Myometrial cell (primary cell): ENCODE measurements at places on chromosomes 2 and 18. TPM values are rescaled to one million over a fixed set of nuclear protein-coding genes. Genes with fewer than 3 reads are reported as not detected.

Gene GPR55
- total RNA-seq, result not detected in 2 replicates

Gene PAIP2B
- 0.71 and 0.86 TPM in 2 replicates for total RNA-seq

Gene CFAP65
- not detected in 2 replicates for total RNA-seq

Gene MGAT4A
- under 0.01 TPM in 1 of 2 replicates, not detected in the other for total RNA-seq

Gene TRPM8
- not detected in 2 replicates for total RNA-seq

Gene C2orf78
- total RNA-seq, result not detected in 2 replicates

Gene GLI2
- total RNA-seq, result 4.1 and 4.9 TPM in 2 replicates

Gene CIB4
- total RNA-seq, result not detected in 2 replicates

Gene SPEG
- total RNA-seq, result 11.8 and 17.4 TPM in 2 replicates

Gene ANTXR1
- total RNA-seq, result 43.8 and 45.2 TPM in 2 replicates

Gene LHCGR
- not detected in 2 replicates for total RNA-seq

Gene CHRNG
- not detected in 2 replicates for total RNA-seq

Gene NRP2
- 48.9 and 75.0 TPM in 2 replicates for total RNA-seq

Gene IFIH1
- total RNA-seq, result 2.9 and 5.7 TPM in 2 replicates

Gene DSG1
- not detected in 2 replicates for total RNA-seq

Gene PJVK
- total RNA-seq, result 0.35 and 1.4 TPM in 2 replicates

Gene RNF125
- 0.86 and 1.1 TPM in 2 replicates for total RNA-seq

Gene FMNL2
- 12.7 and 12.9 TPM in 2 replicates for total RNA-seq

Gene DPP4
- total RNA-seq, result 23.9 and 26.9 TPM in 2 replicates

Gene PAX8
- 0.18 and 0.86 TPM in 2 replicates for total RNA-seq

Gene TMEM178A
- total RNA-seq, result not detected in 2 replicates

Gene TFPI
- 158 and 165 TPM in 2 replicates for total RNA-seq

Gene COX5B
- 286 and 375 TPM in 2 replicates for total RNA-seq

Gene STRADB
- 67.2 and 86.5 TPM in 2 replicates for total RNA-seq

Gene NBAS
- total RNA-seq, result 53.0 and 56.0 TPM in 2 replicates

Gene KIDINS220
- 24.2 and 29.4 TPM in 2 replicates for total RNA-seq

Gene ANKRD62
- not detected in 2 replicates for total RNA-seq

Gene C1GALT1C1L
- 0.86 and 3.9 TPM in 2 replicates for total RNA-seq

Gene CDH7
- not detected in 2 replicates for total RNA-seq

Gene NOSTRIN
- total RNA-seq, result 0.18 and 0.29 TPM in 2 replicates

Gene RGPD3
- 0.18 TPM in 1 of 2 replicates, not detected in the other for total RNA-seq

Gene GAREM2
- total RNA-seq, result 0.29 and 0.89 TPM in 2 replicates
